ENCODE measurements at places on chromosomes 1 and 21.

- H3K4me1 ChIP-seq: no peaks in the 10 kb centered on the region
- no peak overlapping the region for H3K27ac ChIP-seq
Measured at GRCh38 chr1:51415963-51416362, 85.6 kb upstream of the TTC39A start.

DNA sequence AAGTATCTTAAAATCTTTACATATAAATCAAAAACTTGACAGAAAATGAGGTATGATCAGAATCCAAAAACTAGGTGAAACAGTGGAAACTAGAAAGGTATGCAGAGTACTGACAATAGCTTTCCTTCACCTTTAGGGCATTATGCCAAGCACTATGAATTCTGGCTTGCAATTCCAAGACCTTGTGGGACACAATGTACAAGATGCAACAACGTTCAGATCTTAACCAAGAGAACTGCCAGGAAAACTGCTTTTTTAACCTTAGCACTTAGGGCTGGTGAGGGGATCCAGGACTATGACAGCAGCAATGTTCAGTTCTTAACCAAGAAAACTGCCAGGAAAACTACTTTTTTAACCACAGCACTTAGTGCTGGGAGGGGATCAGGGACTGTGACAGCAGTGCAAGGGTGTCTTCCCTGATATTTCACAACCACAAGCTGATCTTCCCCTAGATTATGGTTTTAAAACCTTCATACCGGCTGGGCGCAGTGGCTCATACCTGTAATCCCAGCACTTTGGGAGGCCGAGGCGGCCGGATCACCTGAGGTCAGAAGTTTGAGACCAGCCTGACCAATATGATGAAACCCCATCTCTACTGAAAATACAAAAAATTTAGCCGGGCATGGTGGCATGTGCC is 22.3 kb downstream of the FOXJ3 start:
- no peak overlapping the region for H3K4me3 ChIP-seq
- no peaks in the 10 kb centered on the region for H3K36me3 ChIP-seq
- DNase-seq: no peak
- peaks cover 50% of the 10 kb centered on the region for H3K4me1 ChIP-seq
- no peaks in the 10 kb centered on the region for H3K27me3 ChIP-seq

GRCh38 chr1:30310966-30311742 is 412.2 kb downstream of the MATN1 start:
- H3K27ac ChIP-seq: no peak overlapping the region
- H3K36me3 ChIP-seq: no peaks in the 10 kb centered on the region
- no peaks in the 10 kb centered on the region for H3K4me1 ChIP-seq
- no peak for DNase-seq
- no peak overlapping the region for H3K4me3 ChIP-seq

DNA sequence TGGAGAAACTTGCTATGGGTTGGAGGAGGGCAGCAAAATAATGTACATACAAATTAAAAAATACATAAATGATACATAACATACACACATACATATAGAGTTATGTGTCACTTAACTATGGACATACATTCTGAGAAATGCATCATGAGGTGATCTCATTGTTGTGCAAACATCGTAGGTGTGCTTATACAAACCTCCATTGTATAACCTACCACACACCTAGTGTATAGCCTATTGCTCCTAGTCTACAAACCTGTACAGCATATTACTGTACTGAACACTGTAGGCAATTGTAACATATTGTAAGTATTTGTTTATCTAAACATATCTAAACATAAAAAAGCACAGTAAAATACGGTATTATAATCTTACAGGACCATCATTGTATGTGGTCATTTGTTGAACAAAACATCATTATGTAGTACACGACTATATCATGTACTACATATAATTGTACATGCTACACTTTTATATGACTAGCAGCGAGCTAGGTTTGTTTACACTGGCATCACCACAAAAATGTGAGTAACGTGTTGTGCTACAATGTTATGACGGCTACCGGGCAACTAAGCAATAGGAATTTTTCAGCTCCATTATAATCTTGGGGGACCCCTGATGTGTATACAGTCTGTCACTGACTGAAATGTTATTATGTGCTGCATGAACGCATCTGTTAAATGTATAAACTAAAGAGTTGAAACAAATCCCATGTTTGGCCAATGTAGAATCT is 35.5 kb downstream of the ITGB3BP start:
- no peaks in the 10 kb centered on the region for H3K36me3 ChIP-seq
- no peaks in the 10 kb centered on the region for H3K4me1 ChIP-seq
- no peak for DNase-seq
- no peak overlapping the region for H3K27ac ChIP-seq
- H3K4me3 ChIP-seq: no peak overlapping the region

GRCh38 chr21:45487891-45488600 is 54.2 kb downstream of the SLC19A1 start:
- H3K36me3 ChIP-seq: peaks cover 18% of the 10 kb centered on the region
- DNase-seq: no peak
- no peak overlapping the region for H3K4me3 ChIP-seq
- H3K4me1 ChIP-seq: no peaks in the 10 kb centered on the region

- no peak overlapping the region for H3K4me3 ChIP-seq
- no peak for DNase-seq
- peaks cover 5% of the 10 kb centered on the region for H3K4me1 ChIP-seq
- H3K27me3 ChIP-seq: no peaks in the 10 kb centered on the region
- H3K27ac ChIP-seq: no peak overlapping the region
Measured at GRCh38 chr1:219537223-219537631, 75.7 kb downstream of the ZC3H11B start.

GRCh38 chr1:221760911-221761310 is 19.0 kb upstream of the DUSP10 start:
- peaks cover 37% of the 10 kb centered on the region for H3K4me1 ChIP-seq
- no peak overlapping the region for H3K4me3 ChIP-seq
- H3K27ac ChIP-seq: no peak overlapping the region

- H3K27me3 ChIP-seq: no peaks in the 10 kb centered on the region
- no peaks in the 10 kb centered on the region for H3K36me3 ChIP-seq
- no peak overlapping the region for H3K27ac ChIP-seq
- no peak for DNase-seq
- no peak overlapping the region for H3K4me3 ChIP-seq
Measured at GRCh38 chr21:36828208-36828607, 129.3 kb downstream of the SIM2 start.
